ENCODE measurements at places on chromosomes 7 and 10.
A peak's percentile ranks its signal among the peaks of the same experiment; 100 is the strongest.

- DNase-seq: no peak
These were observed 45.2 kb upstream of the AKR1E2 start for GRCh38 chr10:4780782-4781181.

DNA sequence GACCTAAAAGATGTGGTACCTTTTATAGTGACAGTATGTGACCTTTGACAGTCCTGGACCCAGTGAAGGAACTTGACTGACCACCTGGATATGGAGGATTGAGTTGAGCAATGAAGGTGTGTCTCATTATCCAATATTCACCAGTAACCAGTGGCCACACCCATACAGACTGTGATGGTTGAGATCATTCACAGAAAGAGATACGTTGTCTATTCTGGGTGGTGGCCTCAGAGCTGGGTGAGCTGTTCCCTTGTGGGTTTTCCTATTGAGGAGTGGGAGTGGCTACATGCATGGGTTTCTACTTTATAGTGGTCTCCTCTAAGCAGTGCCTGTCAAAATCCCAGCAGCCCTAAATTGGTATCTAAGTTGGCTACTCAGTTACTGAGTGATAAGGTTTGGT, 507.4 kb downstream of the SORCS3 start:
- no peak for DNase-seq

DNA sequence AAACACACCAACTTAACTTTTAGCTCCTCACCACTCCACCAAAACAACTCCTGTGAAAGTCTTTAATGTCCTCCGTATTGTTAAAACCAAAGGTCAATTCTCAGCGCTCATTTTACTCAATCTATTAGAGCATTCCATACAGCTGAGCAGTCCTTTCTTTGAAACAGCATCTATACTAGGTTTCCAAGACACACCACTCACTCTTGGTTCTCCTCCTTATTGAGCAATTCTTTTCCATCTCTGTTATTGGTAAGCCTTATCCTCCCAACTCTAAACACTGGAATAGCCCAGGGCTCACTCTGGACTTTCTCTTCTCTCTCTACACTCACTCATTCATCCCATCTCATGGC, 34.9 kb downstream of the COA1 start:
- no peak for DNase-seq

DNA sequence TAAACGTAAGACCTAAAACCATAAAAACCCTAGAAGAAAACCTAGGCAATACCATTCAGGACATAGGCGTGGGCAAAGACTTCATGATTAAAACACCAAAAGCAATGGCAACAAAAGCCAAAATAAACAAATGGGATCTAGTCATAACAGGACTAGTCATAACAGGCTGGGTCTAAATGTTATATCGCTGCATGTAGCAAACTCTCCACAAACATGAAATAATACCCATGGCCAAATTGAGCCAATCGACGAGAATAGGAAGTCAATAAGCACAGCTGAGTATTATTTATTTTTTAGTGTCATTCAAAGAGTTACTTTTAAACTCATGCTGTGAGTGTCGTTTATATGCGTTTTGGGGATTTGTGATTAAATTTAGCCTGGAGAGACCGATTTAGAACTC, 225.1 kb downstream of the TFEC start:
- DNase-seq: no peak

DNA sequence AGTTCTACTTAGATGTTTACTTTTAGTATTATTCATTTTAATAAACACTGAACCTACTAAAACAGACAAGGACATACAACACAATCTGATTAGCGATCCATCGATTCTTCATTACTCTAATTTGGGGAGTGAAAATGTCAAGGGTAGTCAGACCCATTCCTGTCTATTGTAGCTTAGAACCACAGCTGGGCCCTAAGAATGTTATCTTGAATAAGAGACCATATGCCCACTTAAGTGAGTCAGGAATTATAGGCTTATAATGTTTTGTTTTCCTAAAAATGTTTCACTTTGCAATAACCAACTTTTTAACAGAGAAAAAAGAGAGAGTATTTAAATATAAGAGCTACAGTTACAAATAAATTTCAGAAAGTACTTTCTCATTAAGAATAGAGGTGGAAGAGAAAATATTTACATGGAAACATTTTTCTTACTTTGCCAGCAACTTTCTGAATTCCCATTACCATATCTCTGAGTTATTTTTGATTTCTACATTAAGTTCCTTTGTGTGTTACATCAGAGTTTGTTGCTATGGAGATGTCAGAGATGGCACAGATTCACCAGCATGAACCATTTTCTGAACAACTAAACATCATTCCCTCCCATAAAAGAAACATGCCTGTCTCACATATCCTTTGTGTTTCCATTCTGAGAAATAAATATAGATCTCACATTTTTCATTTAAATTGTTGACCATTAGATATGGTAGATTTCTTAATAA, 75.4 kb upstream of the SLC13A1 start:
- no peak for DNase-seq

GRCh38 chr10:44385696-44386441, 972 bp upstream of the CXCL12 start:
- DNase-seq: no peak

GRCh38 chr10:95741807-95742467, 14.0 kb upstream of the ENTPD1 start:
- DNase-seq: peak; percentile 77

GRCh38 chr7:159051916-159052315, 92.8 kb downstream of the VIPR2 start:
- DNase-seq: peak; percentile 8

- no peak for DNase-seq
These were observed 284.4 kb downstream of the DNAJB6 start for GRCh38 chr7:157621131-157621681.

GRCh38 chr7:47421456-47421855, 160.5 kb downstream of the TNS3 start:
- no peak for DNase-seq

GRCh38 chr7:80275192-80275605, 140.6 kb downstream of the GNAI1 start:
- DNase-seq: no peak

- DNase-seq: no peak
These were observed 144.2 kb upstream of the EGR2 start for GRCh38 chr10:62960416-62960815.

- DNase-seq: no peak
These were observed 109.4 kb upstream of the PDCD4 start for GRCh38 chr10:110762109-110762848.

Data from GM12865 (cell line).